T1000 (cell line): ENCODE measurements at places on chromosomes 7 and 10.

- no peak for DNase-seq
Observed at GRCh38 chr7:80204919-80205318, 70.3 kb downstream of the GNAI1 start.

GRCh38 chr10:88226891-88227290 lies 356.2 kb downstream of the RNLS start:
- no peak for DNase-seq

- no peak for DNase-seq
Observed at GRCh38 chr7:158519633-158520174, 67.9 kb downstream of the PTPRN2 start.

DNA sequence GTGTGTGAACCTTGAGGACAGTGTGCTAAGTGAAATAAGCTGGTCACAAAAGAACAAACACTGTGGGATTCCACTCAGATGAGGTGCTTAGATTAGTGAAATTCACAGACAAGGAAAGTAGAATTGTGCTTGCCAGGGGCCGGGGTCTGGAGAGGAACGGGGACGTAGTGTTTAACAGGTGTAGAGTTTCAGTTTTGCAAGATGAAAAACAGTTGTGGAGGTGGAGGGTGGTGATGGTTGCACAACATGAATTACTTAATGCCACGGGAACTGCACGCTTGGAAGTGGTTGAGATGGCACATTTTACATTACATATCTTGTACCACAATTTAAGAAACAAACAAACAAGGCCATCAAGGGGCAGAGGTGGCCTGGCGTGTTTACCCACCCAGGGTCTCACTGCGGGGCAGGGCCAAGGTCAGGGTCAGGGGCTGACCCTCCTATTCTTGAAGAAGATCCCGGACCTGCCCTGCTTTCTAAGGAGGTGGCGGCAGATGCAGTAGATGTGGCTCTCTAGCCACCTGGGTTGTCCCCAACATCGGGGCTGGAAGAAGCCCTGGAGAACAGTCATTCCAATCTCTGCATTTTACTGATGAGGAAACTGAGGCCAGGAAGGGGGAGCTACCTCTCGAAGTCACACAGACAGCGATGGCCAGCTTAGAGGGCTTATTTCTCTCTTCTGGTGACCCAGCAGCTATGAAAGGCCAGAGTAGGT lies 91.5 kb upstream of the LRRC4 start:
- DNase-seq, result no peak

DNA sequence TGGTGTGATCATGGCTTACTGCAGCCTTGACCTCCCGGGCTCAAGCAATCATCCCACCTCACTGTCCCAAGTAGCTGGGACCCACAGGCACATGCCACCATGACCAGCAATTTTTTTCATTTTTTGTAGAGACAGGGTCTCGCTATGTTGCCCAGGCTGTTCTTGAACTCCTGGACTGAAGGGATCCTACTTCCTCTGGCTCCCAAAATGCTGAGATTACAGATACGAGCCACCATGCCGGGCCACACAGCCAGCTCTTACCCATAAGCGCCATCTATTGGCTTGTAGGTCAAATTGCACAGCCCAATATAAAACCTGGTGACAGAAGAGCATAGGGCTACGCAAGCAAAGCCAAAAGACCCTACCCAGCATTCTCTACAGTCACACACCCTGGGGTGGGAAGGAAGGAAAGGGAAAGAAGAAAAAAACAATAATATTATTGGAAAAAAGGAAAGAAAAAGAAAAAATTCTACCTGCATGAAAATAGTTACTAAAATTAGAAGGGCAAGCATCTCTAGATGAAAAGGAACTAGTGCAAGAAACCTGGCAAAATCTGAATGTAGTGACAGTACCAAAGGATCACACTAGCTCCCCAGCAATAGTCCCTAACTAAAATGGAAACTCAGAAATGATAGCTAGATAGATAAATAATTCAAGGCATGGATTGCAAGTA lies 29.4 kb upstream of the AMPH start:
- no peak for DNase-seq

GRCh38 chr10:8129438-8129837 lies 75.0 kb downstream of the GATA3 start:
- no peak for DNase-seq

DNA sequence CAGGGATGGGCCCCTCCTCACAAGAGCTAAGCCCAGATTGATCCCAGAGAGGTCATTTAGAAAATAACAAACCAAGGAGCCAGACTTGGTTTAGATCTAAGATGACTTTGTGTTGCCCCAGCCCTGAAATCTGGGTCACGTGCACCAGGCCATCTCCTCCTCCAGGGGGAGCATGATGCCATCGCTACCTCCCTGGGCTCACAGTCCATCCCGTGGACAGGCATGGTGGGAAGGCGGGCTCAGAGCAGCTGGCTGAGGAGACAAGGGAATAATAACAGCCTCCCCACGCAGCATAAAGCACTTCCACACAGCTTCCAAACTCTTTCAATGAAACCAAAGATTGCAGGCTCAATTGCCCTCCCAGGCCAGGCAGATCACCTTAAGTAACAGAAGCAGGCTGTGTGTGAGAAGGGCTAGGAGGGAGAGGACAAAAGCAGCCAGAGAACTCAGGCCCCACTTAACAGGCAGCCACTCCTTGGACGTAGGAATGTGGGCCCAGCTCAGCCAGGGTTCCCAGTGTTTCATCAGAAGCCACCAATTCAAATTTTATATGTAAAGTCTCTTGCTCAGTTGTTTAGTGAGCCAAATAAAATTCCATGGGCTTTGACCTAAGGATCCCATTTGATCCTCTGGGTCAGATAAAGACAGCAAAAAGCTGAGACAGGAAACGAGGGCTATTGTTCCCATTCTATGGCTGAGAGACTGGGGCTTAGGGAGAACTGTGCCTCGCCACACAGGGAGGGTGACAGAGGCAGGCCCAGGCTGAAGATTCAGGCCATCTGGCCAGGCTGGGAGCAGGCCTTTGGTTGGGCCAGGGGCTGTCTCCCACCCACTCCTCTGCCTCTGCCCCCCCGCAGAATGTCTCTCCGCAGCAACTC lies 100.2 kb downstream of the COL13A1 start:
- no peak for DNase-seq

GRCh38 chr10:112202561-112203241 lies 19.1 kb upstream of the GPAM start:
- DNase-seq, result no peak

DNA sequence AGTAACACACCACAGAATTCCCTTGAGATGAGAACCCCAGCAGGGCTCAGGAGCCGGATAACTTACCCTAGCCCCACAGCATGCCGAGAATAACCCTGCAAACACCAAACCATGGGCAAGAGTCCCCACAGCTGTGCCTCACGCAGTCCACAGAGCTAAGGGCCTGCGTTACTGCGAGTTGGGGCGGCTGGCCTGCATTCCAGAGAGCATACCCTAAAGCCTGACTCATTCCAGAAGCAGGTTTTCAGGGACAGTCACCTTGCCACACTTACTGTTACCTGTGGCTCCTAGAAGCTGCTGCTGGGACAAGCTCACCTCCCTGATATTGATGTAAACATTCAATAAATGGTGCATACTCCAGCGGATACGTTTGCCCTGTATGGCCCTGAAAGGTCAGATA lies 18.6 kb downstream of the FGFR2 start:
- DNase-seq, result no peak

DNA sequence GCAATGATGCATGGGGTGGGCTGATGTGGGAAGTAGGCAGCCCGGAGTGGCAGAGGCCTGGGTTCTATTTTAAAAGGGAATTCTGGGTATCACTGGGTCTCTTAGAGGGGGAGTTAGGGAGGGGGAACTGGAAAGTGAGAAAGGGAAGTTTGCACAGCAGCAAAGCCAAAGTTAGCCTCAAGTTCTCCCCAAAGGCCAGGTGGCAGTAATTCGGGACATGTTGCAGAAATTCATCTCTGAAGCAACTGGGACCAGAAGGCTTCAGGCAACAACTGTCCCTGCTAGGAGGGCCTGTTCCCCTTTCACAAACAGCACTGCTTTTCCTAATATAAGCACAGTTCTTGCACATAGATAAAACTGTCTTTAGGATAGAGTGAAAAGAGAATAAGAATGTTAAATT lies 67.4 kb downstream of the NOD1 start:
- DNase-seq, result no peak

GRCh38 chr7:16587790-16588189 lies 57.8 kb downstream of the ANKMY2 start:
- no peak for DNase-seq

DNA sequence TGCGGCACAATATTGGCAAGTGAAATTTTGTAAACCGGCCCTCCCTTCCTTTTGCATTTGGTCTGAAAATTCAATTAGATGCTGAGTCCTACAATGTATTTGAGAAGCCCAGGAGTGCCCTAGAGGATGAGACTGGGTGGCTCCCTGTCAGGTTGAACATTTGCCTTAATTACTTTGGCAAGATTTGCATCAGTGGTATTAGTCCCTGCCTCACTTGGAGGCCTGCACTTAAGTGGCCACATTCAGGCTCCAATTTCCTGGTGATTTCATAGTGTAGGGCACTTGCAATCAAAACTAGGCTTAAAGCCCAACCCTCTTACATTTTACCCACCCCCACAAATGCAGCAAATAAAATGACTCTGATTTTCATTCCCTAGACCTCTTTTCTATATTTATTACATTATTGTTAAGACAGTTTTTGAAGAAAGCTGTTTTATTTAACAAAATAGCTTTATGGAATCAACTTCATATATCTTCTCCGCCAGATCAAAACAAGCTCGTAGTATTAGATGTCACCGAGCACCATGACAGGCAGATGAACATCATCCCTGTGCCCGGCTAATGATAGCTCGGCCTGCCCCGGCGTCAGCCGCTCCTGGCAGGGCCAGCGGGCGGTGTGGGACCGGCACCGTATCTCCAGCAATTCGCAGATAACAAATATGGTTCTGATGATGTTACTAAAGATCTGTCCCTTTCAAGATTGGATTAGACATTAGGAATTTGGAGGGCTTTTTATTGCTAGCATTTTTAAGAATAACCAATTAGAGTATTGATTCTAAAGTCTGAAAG lies 73.6 kb downstream of the EGFR start:
- no peak for DNase-seq

- DNase-seq, result no peak
Observed at GRCh38 chr7:94274828-94275227, 119.9 kb upstream of the COL1A2 start.

- DNase-seq, result no peak
Observed at GRCh38 chr7:157817944-157818700, 481.3 kb downstream of the DNAJB6 start.

DNA sequence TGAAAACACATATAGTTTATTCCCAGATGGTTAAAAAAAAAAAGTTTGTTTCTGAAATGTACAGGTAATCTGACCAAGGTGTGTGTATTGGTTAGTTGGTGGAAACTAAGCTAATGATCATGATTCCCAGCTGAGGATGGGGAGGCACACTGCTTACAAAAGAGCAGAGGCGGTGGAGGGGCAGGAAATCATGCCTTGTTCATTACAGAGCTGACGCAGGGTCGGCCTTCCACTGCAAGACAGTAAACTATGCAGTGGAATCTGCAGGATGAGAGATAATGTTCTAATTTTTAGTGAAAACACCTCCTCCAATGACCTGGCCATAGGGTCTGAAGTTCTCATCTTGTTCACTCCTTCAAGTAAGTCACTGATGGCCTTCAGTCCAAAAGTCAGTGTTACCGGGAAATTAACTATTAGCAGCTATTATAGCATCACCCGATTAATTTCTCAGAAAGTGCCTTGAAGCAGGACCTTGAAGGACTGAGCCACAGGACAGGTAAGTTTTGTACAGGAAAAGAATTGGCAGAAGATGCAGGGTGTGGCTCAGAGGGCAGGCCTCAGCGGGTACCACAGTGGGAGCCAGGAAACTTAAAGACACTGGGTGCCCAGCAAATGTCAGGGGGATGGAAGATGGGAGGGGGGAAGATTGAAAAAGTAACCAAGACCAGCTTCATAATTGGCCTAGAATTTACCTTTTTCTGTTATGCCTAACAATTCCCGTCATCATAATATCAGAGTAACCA lies 36.0 kb downstream of the MYOF start:
- DNase-seq, result no peak

DNA sequence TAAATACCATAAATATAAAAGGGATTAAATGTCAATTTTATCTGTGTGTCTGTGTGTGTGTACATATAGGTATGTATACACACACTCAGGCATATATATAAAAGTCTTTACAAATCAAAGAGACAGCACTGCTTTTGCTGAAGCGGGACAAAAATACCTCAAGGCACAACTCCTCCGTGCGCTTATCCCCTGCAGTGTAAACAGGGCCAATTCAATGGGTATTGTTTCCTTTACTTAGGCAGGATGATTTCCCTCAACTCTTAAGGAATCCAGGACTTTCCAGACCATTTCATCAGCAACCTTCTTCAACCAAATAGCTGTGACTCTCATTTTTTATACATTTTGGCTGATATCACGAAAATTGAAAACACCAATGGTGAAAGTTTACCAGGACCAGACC lies 227.7 kb downstream of the CRPPA start:
- DNase-seq, result no peak

DNA sequence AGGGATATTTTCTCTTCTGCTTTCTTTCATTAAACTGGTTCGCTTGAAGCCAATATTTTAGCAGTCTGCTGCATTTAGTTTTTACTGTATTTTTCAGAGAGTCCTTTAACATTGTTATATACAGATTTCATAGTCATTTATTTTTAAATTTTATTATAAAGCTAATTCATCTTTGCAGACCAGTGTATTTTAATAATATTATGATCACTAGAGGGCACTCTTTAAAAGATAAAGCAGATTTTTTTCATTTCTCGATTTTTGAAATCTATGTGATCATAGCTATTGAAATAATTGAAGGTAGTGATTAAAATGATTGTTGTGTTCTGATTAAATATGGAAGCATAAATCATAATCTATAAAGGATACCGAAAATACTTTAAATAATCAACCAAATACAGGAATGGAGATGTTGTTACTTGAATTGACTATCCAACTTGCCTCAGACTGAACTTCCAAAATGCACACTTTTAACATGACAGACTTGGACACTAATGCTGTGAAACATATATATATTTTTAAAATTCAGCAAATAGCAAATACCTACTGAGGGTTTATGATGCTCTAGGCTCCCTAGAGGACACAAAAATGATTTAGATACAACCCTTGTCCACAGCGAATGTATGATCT lies 35.2 kb downstream of the ST7 start:
- no peak for DNase-seq

- no peak for DNase-seq
Observed at GRCh38 chr7:122487131-122487530, 182.6 kb upstream of the FEZF1 start.

DNA sequence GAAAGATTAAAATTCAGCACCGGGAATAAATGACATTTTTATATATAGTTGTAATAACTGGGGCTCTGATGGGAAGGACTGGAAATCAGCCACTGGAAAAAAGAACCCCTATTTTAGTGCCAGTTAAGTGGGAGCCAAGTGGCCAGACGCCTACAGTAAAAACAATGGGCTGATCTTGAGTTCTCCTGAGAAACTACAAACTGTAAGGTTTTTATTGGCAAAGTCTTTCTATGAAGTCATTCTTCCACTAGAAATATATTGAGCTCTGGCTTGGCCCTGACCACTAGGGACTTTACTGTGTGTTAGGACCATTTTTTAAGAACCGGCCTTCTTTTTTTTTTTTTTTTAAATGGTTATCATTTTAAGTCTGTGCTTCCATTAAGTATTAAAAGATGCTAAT lies 79.6 kb downstream of the ZNF22 start:
- DNase-seq, result no peak
